ENCODE measurements at places on chromosomes 4 and X. TPM values are rescaled to one million over a fixed set of nuclear protein-coding genes. Genes with fewer than 3 reads are reported as not detected.
A peak's percentile ranks its signal among the peaks of the same experiment; 100 is the strongest.

- peak; percentile 97 for DNase-seq
Measured at GRCh38 chr4:180542445-180543100, 1700.6 kb upstream of the TENM3 start.

GRCh38 chr4:128837679-128838078 lies 28.2 kb downstream of the JADE1 start:
- no peak for DNase-seq

DNA sequence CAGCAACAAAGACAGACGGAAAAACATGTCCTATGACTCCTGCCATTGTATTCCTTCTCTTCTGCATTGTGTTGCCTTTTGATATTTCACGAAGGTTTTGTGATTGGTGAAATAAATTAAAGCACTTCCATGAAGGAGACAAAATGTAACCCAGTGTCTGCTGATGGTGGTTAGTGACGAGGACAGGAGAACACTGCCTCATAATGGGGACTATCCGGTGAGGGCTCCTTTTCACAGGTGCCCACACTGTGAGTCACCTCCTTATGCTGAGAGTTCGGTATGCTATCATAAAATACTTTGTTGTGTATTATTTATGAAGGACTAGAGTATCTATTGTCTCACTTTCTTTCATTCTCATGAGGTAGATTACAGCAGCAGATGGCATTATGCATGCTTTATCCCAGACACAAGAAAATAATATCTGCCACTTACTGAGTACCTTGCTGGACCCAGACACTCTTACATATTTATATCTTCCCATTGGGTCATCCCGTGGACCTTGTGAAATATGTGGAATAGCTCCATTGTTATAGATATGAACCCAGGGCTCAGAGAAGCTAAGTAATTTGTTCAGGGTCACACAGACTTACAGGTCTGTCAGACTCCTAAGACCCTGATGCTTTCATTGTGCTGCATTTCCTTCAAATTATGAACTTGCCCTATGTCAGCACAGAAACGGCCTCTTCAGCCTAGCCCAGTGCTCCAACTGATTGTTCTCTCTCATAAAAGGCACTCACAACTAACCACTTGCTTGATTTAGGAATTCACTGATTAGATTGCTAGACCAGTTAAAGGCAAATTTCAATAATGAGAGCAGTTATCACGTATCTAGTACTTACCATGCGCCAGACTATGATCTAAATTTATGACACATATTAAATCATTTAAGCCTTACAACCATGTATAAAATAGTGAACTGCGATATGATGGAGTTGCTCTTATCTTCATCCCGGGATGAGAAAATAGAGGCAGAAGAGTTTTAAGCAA lies 31.2 kb downstream of the PLS3 start:
- DNase-seq: no peak

- no peak for DNase-seq
Measured at GRCh38 chr4:173247321-173247720, 78.7 kb downstream of the GALNT7 start.

DNA sequence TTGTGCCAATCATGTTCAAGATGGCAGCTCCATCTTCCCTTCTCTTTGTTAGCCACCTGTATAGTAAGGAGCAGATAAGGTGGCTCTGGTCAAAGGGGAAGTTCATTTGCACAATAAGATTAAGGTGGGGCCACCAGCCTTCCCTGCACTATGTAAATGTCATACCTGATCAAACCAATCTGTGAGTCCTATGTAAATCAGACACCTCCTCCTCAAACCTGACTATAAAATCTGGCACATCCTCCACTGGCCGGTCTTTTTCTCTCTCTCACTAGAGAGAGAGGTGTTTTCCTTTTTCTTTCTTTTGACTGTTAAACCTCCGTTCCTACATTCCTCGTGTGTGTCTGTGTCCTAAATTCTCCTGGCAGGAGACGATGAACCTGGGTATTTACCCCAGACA lies 572.5 kb upstream of the AADAT start:
- DNase-seq: no peak

Gene USP17L25
- total RNA-seq: not detected

Gene GLRA2
- not detected for total RNA-seq

Gene NEUROG2
- total RNA-seq: not detected

Gene GSX2
- total RNA-seq: 0.33 TPM

Gene SCML1
- total RNA-seq: 7.7 TPM

Gene SAGE1
- total RNA-seq: not detected
